ENCODE measurements at places on chromosomes 2 and 18.

- DNase-seq = no peak
Measured at GRCh38 chr2:217599906-217600305, 402.9 kb downstream of the TNS1 start.

GRCh38 chr2:235223011-235223410 is 270.8 kb upstream of the AGAP1 start:
- DNase-seq = no peak

- DNase-seq = no peak
Measured at GRCh38 chr2:218887079-218887478, 6.4 kb downstream of the WNT10A start.

GRCh38 chr2:217279556-217279955 is 419.7 kb upstream of the TNP1 start:
- DNase-seq = no peak

GRCh38 chr2:106054880-106055655 is 139.0 kb downstream of the UXS1 start:
- no peak for DNase-seq

DNA sequence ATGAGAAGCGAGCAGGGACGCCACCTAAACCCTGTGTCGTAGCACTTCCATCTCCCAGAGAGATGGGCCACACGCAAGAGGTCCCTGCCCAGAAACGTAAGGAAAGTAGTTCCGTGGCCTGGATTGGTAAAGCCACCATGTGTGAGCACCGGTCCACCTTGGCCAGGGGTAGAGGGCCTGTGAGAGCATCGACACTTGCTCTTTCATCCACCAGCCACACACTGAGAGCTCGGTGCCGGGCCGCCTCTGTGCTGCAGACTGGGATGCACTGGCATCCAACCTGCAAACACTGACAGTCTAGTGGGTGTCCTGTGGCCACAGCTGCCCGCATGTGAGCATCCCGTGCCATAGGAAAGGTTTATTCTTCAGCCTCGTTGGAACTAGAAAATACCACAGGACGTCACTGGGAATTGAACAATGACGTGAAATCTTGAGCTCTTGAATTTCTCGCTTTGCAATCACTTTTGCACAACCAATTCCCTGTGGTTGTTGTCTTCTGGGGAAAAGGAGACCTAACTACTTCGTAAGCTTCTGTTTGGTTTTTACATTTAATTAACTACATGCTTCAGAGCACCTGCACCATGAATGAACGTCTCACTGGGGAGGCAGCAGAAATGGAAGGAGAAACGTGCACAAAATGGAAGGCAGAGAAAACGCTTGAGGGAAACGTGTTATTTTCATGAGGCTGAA is 212.0 kb upstream of the RAB6C start:
- no peak for DNase-seq

DNA sequence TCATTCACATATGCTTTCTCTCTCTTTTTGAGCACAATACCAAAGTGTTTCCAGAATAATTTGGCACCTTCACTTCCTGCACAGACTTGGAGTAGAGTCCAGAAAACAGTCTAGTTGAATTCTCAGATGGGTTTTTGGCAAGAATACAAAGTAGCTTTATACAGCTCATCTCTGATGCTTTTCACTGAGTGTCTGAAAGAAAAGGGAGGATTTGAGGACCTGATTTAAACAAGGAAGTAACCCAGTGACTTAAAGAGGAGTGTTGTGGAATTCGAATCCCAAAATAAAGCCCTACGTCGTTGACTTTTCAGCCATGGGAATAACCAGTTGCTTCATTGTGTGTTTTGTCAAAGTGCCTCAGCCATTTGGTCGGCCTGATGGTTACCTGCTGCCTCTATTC is 31.8 kb downstream of the METAP1D start:
- no peak for DNase-seq

DNA sequence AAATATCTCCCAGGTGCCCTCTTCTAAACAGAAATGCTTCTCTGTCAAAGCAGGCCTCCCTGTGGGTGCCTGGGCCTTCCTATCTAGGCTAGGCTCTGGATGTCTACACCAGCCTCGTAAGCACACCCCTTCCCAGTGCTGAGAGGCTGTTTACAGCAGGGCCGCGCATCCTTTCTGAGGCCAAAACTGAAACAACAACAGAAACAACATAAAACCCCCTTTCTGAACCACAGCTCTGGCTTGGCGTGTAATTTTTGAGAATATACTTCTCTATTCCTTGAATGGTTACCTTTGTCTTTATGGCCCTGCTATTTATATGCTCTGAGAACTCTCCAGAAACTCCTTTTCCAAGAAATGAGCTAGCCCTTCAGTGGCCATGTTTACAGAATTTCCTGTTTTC is 118.4 kb downstream of the BCL2L11 start:
- DNase-seq = no peak

- DNase-seq = no peak
Measured at GRCh38 chr2:123563515-123563914, 461.6 kb upstream of the CNTNAP5 start.

DNA sequence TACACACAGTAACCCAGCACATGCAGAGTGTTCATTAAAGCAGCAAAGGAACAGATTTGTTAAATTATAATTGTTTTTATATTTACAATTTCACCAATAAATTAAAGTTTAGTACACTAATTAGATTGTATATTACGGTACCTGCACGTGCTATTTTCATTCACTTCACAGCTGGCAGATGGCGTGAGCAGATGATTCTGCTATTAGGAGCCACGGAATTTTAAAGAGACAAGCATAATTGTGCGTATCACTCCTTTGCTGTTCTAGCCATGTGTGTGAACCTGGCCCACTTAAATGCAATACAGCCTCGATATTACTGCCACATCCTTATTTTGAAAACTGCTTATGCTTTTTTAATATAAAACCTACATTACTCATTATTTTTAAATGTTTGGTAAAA is 332.8 kb upstream of the SOX11 start:
- DNase-seq = no peak

DNA sequence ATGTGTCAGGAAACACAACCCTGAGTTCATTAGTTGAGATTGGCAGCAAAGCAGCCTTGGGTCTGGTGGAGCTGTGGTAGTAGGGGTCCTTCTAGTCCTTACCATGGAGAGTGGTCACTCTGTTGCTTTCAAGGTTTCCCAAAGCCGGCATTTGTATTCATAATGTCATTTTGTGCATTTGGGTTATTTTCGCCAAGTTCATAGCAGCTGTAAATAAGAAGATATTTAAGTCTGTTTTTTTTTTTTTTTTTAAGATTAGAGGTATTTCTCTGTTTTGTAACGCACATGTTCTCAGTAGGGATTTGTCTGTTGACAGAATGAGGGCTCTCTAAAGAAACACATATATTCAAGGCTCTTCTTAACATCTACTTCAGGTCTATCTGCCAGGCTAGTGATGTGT is 114.1 kb downstream of the PRPF40A start:
- no peak for DNase-seq

DNA sequence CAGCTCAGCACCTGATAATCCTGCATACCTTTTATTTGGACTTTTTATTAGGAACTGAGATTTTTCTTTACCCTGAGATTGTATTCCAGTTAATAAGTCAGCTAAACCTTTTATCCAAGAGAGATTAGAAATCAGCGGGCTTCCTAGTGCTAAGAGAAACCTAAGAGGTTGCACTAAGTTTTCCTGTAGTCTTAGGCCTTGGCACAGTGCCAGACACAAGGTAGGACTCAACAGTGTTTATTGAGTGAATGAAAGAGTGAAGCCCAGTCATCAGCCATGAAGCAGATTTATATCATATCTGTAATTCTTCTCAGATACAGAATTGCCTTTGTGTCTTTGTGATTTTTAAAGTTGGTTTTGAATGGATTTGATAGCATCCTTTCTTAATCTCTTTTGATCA is 13.6 kb downstream of the OTX1 start:
- DNase-seq = no peak
